ENCODE measurements at places on chromosomes 1 and 21.

DNA sequence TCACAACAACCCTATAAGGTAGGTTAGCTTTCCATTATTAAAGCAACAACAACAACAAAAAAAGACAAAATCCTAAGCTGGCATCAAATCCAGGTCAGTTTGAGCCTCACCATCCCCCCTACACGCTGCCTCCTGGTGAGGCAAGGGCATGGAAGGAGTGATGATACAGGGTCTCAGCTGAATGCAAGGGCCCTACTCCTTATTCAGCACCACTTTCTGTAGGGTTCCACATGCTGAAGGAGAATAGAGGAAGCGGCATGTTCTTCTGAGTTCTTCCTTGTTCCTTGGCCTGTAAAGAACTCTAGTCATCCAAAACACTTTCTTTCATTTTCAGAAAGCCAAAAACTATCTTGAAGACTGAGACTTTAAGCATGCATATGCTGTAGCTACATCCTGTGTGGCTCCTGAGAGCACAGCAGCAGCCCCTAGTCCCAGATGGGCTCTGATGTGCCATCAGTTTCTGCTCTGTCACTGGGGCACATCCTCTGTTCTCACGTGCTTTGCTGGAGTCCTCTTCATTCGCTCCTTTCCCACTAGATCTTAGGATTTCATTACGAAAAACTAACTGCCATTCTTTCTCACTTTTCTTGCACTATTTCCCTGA is 6.2 kb downstream of the ILDR2 start:
- DNase-seq: no peak

DNA sequence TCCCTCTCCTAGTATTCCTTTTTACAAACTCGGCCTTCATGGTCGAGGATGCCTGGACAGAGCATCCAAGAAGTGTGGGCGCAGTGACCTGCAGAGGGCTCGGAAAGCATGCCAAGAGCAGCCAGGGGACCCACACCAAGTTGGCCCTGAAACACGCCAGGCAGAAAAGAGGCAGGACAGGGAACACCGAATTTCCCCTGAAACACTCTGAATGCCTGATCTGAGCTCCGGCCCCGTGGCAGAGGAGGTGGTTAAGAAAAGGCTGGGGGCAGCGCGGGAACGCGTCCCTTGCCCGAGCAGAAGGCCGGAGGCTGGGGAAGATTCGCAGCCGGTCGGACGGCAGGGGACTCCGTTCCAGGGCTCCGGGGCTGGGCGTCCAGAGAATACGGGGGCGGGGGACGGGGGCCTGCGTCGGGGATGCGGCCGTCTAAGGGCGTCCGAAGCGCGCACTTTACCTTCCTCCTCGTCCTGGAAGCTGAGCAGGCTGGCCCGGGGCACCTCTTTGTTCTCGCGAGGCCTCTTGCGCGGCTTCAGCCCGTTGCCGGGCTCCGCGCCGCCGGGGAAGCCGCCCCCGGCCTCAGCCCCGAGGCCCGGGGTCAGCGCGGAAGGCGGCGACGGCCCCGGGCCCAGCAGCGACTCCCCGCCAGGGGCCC is 558 bp downstream of the PAXBP1 start:
- DNase-seq: peak; percentile 37

GRCh38 chr1:97207868-97208267 is 486.3 kb downstream of the PTBP2 start:
- no peak for DNase-seq

DNA sequence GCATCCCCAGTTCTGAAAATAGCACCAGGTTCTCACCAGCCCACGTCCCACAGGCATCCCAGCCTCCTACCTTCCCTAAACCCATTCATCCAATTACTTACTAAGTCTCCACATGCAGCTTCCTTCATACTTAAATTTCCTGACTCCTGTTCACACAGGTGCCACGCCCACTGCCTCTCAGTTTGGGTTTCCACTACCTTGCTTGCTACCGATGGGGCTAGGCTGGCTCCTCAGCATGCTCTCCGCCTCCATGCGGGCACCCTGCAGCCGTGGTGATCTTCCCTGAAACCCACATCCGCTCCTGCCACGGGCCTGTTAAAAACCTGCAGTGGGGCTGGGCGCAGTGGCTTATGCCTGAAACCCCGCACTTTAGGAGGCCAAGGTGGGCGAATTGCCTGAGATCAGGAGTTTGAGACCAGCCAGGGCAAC is 70.4 kb upstream of the ANGPTL1 start:
- DNase-seq: no peak

DNA sequence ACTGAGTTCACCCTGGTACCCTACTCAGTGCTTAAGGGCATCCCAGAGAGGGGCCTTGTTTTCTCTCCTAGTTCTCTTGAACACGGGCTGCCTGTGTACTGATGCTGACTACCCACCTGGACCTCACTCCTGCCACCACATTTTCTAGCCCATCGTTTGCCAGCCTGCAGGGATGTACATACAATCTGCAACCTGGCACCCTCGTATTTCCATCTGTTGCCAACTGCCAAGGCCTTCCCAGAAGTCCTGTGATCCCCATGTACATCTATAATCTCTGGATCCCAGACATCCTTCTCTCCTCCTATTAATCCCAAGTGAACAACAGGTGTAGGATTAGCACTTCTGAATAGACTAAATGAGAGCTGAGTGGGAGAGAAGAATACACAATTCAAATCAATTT is 212.0 kb downstream of the SLC45A1 start:
- DNase-seq: no peak

DNA sequence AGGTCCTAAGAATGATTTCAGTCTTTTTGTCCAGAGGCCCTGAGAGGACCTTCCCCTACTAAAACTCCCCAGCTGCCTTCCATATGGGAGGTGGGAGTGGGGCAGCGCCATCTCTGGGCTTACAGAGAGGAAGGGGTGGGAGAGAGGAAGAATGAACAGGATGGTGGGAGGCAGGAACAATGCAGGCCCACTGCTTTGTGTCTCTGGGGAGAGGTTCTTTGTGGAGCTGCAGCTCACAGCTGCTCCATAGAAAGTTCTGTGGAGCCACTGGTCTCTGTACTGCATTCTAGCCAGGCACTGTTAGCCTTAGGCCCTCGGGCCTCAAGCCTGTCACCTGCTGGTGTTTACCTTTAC is 43.6 kb upstream of the A3GALT2 start:
- DNase-seq: no peak

Data from HTR-8/SVneo (cell line).